Activated naive CD8-positive, alpha-beta T cell treated with anti-CD3 and anti-CD28 coated beads, Interleukin-2, amount 50 U/mL, for 24 hours (primary cell): ENCODE measurements at places on chromosomes 6 and 20.

GRCh38 chr6:79330704-79331103 lies 96.2 kb upstream of the HMGN3 start:
- no peak for DNase-seq

DNA sequence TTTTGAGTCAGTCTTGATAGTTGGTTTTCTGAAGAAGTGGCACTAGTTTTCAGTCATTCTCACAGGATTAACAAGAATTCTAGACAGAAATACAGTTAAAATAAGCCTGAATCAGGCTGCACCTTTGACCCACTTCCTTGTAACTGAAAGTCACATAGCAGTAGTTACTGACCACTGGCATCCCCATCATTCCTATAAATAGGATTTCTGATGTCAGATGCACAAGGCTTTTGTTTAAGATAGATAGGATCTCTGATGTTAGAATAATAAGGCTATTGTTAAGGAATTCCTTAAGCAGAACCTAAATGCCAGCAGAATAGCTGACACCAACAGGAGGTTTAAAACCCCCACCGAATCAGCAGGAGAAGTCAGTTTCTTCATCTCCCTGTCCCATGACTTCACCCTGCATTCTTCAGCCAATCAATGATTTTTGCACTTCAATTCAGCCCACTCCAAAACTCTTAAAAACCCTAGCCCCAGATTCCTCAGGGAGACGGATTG lies 30.6 kb upstream of the ZBTB24 start:
- no peak for DNase-seq

GRCh38 chr20:3563133-3563532 lies 92.3 kb downstream of the ATRN start:
- no peak for DNase-seq

GRCh38 chr20:14991023-14991422 lies 653.6 kb upstream of the FLRT3 start:
- DNase-seq = no peak

GRCh38 chr20:47781632-47782031 lies 3.6 kb downstream of the SULF2 start:
- DNase-seq = no peak

DNA sequence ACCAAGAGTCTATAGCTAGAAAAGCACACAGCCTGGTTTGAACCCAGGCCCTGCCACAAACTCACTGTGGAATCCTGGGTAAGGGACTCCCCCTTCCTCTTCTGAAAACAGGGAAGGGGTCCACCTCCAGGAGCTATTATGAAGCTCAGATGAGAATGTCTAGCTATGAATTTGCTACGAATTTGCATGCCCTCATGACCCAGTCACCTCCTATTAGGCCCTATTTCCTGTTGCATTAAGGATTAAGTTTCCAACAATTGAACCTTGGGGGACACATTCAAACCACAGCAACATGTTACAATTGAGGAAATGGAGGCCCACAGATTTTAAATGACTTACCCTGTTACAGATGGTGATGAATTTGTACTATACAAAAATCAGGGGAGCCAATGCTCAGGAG lies 46.2 kb downstream of the PREX1 start:
- DNase-seq = no peak

- DNase-seq = no peak
Measured at GRCh38 chr6:105326833-105327770, 75.8 kb downstream of the PREP start.

- DNase-seq = no peak
Measured at GRCh38 chr6:87481931-87482330, 9.2 kb downstream of the SLC35A1 start.

GRCh38 chr6:129575378-129576118 lies 134.4 kb downstream of the ARHGAP18 start:
- no peak for DNase-seq

DNA sequence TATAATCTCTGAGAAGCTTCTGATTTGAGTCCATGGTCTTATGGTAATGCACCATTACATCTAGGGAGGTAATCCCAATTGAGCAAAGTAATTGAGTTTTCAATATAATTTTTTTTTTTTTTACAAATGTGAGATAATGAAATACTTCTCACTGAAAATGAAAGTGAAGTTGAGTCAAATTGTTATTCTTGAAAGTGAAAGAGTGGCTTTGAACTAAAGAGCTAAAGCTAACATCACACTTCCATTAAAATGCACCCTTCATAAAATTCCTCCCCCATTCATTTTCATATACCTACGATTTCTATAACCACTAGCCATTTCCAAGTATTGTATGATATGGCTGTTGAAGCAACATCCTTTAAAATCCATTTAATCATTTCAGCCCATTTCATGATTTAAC lies 149.1 kb upstream of the IMPG1 start:
- no peak for DNase-seq

- no peak for DNase-seq
Measured at GRCh38 chr6:169913096-169913638, 161.7 kb downstream of the ERMARD start.

- DNase-seq = no peak
Measured at GRCh38 chr6:35483893-35484645, 12.8 kb downstream of the TEAD3 start.

DNA sequence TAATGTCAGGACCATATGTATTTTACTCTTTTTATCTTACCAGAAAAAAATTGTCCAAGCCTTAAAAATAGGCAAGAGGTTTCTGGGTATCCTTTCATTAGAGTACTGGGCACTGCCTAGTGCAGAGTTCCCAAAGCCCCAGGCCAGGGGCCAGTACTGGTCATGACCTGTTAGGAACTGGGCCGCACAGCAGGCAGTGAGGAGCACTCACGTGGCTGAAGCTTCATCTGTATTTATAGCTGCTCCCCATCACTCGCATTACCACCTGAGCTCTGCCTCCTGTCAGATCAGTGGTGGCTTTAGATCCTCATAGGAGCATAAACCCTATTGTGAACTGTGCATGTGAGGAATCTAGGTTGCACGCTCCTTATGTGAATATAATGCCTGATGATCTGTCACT lies 632.9 kb downstream of the UTRN start:
- DNase-seq = no peak

DNA sequence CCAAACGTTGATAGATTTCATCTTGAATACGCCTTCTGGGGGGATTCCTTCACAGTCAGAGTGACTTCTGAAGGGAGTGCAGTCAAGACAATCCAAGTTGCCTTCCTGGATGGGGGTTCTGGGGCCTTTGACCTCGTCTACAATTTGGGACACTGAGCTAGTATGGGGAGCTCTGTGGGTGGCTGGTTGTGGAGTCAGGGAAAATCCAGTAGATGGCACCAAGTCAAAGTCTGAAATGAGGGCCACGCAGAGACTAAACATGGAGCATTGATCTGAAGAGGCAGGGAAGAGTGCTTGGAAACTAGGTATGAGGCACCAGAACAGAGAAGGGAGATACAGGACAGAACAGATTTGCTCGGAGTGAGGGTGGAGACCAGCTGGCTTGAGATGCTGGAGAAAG lies 43.6 kb upstream of the CCN6 start:
- no peak for DNase-seq

GRCh38 chr6:35061651-35062410 lies 79.3 kb downstream of the TCP11 start:
- no peak for DNase-seq

DNA sequence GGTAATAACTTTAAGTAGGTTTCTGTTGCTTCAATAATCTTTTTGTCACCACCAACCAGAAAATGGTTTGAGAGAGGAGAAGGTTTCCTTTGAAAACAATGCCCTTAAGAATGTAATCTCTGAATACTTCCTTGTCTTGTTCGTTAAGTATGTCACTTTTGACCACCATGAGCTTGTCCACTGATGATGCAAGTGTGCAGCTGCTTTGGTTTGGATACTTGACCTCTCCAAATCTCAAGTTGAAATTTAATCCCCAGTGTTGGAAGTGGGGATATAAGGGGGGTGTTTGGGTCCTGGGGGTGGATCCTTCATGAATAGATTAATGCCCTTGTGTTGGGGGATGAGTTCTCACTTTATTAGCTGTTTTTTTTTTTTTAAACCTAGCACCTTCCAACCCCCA lies 985.4 kb downstream of the EPHA7 start:
- DNase-seq = no peak

GRCh38 chr6:99490608-99491007 lies 24.6 kb downstream of the USP45 start:
- DNase-seq = no peak

DNA sequence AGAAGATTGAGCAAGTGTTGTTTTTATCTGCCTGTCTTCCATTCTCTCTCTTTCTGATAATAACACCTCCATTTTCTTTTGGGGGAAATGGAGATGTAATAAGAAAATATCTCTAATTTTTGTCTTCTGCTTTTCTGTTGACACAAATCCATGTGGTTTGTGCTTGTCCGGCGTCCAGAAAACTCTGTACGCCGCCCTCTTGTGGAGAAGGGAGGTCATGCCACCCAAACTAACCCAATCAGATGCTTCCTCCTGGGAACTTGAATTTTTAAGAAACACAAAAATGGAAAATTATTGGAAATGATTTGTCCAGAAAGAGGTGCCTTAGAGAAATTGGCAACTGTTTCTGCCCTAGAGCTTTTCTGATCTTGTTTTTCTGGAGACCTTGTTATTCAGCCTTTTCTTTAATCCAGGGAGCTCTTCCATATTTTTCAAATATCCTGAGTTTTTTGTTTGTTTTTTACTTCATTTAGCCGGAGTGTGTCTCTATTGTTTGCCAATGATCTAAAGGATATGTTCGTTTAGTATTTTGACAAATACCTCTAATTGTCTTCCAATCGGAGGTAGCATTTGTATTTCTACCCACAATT lies 17.8 kb upstream of the FNDC1 start:
- DNase-seq = peak; percentile 64

GRCh38 chr6:126170978-126171382 lies 168.9 kb upstream of the CENPW start:
- peak; percentile 18 for DNase-seq

- no peak for DNase-seq
Measured at GRCh38 chr20:16395366-16395765, 177.9 kb downstream of the KIF16B start.
